ENCODE measurements at places on chromosomes 7 and 10. TPM values are rescaled to one million over a fixed set of nuclear protein-coding genes. Genes with fewer than 3 reads are reported as not detected.
A peak's percentile ranks its signal among the peaks of the same experiment; 100 is the strongest.

ZNF398 gene
- 6.6 TPM for total RNA-seq

PPP1R3A gene
- total RNA-seq: not detected

TRIL gene
- not detected for total RNA-seq

ANKRD61 gene
- 1.3 TPM for total RNA-seq

GRCh38 chr7:133429371-133429770 is 176.5 kb downstream of the EXOC4 start:
- no peak for DNase-seq

DNA sequence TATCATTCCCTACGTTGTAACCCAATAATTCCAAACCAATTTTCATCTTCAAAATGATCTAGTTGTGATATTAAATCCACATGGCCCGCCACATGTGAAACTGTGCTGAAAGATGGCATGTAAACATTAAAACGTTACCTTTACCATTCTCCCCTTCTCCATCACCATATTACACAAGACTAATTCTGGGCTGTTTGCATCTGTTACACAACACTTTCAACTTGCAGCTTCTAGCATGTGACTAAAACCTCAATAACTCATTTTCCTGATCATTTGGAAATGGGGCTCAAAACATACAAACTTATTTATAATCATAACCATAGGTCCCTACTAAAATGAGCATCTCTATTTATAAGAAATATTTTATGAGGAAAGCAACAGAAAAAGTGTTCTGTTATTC is 4.7 kb downstream of the MTERF1 start:
- DNase-seq: no peak

DNA sequence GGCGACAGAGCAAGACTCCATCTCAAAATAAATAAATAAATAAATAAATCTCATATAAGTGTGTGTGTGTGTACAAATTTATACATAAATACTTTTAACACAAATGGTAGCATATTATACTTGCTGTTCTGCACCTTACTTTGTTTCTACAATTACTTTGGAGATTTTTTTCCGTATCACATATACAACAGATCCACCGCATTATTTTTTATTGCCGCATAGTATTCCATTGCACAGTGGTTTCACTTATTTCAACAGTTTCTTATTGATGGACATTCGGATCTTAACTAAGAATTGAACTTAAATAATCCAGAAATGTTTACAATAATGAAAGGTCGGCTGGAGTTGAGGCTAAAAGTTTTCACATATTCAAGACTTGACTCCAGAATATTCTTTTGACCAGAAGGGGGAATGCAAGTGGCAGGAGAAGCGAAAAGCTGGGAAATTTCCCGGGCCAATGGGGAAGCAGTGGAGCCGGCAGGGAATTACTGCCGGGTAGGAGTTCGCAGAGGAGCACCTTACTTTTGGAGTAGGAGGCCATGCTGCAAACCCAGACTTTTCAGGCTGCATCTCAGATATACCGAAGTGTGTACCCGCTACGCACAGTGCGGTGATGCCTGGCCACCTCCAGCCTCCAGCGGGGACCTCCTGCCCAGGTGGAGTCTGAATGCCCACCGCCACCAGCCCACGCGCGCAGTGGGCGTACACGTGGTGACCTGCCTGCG is 415 bp upstream of the CNNM1 start:
- DNase-seq: no peak

DNA sequence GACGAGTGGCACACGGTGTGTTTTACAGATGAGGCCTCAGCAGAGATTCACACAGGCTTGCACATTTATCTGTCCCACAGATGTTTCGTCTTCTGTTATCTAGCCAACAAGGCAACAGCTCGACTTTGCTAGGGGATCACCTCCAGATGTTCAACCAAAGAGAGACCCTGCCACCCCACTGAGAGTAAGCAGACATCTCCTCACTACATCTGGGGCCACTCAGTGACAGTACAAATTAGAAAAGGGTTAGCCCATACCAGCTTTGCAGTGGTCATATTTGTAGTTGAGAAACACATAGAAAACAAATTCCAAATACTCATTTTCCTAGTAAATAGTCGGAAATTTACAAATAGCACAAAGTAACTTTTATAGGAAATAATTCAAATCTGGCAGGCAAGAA is 164.2 kb downstream of the HDAC9 start:
- DNase-seq: no peak

DNA sequence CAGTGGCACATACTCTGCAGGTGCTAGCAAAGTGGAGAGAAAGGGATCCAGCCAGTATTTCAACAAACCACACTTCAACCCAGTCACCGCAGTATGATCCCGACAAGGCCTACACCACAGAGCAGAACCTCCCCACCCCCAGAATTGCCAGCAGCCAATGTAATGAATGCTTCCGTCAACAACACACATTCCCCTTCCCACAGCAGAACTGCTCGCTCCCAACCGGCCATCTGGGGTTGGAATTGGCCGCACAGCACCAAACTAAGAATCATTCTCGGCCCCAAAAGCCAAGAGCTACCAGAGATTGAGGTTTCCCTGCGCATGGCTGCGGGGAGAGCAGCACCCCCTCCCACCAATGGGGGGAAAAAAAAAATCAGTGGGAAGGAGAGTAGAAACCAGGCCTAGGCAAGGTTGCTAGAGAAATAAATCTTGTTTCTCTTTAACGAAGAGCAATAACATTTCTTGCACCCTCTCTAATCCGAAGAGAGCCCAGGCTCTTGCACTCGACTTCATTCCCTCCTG is 1.1 kb downstream of the WASL start:
- DNase-seq: peak; percentile 76

GRCh38 chr10:92027141-92027540 is 103.6 kb downstream of the BTAF1 start:
- DNase-seq: no peak

GRCh38 chr10:24606021-24606420 is 117.7 kb downstream of the ARHGAP21 start:
- no peak for DNase-seq

DNA sequence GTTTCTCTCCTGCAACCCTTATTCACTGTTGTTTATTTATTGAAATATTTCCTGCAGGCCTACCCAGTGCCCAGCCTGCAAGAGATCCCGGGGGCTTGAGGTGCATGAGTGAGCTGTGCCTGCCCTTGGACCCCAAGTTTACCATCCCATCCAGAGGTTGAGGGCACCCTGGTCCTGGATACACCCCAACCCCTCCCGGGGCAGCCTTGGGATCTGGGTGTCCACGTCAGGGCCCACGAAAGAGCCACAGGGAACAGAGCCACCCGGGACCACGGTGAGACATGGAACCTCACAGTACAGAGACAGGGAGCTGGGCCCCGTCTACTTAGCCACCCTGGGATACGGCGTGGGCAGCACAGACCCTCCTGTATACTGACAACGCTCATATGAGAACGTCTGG is 28.8 kb upstream of the PDGFA start:
- no peak for DNase-seq

DNA sequence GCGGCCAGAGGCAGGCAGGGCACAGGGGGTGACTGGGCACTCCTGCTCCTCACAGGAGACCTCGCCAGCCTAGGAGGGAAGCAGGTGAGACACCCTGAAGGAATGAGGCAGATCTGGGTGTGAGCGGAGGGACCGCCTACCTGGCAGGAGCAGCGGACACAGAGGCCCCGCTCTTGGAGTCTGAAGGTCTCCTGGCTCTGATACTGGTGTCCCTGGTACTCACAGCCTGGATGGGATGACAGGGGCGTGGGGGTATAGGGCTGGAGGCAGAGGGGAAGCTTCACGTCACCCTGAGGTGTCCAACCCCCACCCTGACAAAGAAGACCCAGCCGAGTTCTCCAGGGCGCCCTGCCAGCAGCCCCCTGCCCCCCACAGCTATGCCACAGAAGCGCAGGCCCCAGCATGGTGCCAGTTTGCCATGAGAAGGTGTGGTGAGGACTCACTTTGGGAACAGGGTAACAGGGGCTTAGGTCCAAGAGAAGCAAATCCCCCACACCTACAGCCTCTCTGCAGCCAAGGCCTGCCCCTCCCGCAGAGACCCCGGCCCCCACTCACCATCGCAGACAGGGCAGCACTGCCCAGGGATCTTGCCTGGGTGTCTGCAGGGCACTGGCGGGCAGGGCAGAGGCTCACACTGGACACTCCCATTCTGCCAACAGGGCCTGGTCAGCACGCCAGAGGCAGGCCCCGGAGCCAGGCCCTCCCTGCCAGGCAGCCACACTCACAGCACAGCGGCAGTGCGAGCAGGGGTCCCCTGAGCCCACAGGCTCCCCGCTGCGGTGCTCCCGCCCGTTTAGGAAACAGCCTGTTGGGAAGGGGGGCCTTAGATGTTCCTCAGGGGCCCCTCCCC is 17.0 kb downstream of the KCP start:
- DNase-seq: no peak

- DNase-seq: no peak
These were observed 10.4 kb upstream of the SP8 start for GRCh38 chr7:20797042-20797461.

- DNase-seq: no peak
These were observed 271.3 kb downstream of the STK31 start for GRCh38 chr7:23981314-23981713.

DNA sequence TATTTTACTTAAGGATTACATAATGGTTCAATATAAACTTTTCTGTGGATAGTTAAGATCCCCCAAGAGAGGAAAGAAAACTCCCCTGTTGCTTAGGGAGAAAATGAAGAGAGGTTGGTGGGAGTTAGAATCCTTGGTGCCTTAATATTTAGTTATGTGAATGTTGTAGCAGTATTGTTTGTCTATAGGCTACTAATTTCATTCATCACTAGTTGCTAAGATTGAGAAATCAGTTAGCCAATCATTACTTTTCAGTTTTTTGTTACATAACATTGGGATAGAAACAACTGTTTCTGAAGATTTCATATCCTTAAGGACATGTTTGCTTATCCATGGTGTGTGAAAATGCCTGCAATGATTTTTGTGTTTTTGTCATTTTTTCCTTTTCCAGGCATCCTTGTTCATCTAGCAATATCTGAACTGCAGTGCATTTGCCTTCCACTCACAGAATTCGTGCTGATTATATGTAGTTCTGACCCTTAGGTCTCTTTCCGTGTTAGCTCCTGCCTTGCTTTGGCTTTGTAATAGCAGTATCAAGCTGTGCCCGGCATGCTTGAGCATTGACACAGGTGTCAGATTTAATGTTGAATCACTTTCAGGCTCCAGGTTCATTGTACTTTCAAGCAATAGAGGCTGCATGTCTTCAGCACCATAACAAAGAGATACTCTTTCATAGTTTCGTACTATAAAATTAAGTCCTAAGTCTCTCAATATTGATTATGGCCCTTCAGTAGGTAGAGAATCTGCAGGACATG is 85.0 kb downstream of the PODXL start:
- no peak for DNase-seq

GRCh38 chr10:13450069-13450468 is 78.7 kb downstream of the BEND7 start:
- peak; percentile 10 for DNase-seq

GRCh38 chr7:156445997-156446761 is 194.4 kb upstream of the RNF32 start:
- no peak for DNase-seq

DNA sequence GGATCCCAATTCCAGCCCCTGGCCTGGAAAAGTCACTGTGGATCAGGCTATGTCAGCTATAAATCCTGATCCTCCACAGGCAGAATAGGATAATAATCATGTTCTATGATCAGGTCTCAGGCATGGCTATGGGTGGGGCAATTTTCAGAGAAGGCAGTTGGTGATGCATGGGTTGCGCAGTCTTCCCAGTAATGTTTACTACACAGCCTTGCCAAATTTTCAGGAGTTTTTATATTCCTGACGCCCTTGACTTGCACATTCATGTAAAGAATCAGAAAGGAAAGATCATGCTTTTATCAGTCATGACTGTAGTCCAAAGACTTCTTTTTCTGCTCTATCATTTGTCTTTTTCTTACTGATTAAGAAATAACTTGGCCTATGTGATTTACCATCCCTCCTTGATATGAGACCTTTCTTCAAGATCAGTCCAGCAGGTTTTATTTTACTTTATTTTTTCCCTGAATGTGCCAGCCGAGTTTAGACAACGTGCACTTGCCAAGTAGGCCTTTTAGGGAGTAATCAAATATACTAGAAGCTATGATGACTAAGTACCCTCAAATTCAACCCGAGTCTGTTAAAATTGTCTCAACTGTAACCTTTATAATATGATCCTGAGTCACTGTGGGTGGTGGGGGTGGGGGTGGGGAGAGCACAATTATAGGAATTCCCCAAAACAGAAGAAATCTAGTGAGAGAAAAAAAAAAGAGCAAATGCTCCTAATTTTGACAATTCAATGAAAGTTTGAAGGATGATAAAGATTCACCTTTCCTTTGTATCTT is 31.9 kb downstream of the ARL4A start:
- DNase-seq: peak; percentile 87

- no peak for DNase-seq
These were observed 3.6 kb downstream of the GARS1 start for GRCh38 chr7:30598121-30598876.

DNA sequence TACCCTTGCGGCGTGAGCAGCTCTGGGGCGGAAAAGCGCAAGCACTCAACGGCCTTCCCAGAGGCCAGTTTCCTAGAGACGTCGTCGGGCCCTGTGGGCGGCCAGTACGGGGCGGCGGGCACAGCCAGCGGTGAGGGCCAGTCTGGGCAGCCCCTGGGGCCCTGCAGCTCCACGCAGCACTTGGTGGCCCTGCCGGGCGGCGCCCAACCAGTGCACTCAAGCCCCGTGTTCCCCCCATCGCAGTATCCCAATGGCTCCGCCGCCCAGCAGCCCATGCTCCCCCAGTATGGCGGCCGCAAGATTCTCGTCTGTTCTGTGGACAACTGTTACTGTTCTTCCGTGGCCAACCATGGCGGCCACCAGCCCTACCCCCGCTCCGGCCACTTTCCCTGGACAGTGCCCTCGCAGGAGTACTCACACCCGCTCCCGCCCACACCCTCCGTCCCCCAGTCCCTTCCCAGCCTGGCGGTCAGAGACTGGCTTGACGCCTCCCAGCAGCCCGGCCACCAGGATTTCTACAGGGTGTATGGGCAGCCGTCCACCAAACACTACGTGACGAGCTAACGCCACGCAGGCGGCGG is 12.6 kb downstream of the TRIM8 start:
- no peak for DNase-seq

DNA sequence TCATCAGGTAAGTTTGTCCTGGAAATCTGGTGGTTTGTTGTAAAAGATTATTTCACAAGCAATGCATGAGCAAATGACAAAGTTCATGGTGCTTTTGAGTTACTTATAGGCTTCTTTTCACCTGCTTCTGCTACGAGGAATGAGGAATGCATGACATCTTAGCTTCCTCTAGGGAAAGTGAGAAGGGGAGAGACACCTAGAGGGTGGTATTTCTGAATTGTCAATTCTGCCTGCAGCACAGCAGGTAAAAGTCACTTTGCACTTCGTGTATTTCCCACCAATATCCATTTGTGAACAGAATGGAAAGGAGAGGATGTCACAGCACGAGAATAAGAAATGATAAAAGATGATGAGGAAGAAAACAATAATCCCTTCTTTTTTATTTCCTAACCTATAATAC is 153.4 kb upstream of the FEZF1 start:
- no peak for DNase-seq

- peak; percentile 27 for DNase-seq
These were observed 81.0 kb downstream of the KIAA1549 start for GRCh38 chr7:138900035-138900828.
